ENCODE measurements at places on chromosomes 11 and 22.

- DNase-seq: no peak
Measured at GRCh38 chr22:19514831-19515565, 9.2 kb downstream of the CLDN5 start.

- DNase-seq: no peak
Measured at GRCh38 chr11:8597182-8597581, 3.2 kb upstream of the STK33 start.

- no peak for DNase-seq
Measured at GRCh38 chr11:70577948-70578347, 179.6 kb downstream of the CTTN start.

GRCh38 chr11:114050258-114050927 lies 9.1 kb upstream of the ZBTB16 start:
- DNase-seq: no peak

DNA sequence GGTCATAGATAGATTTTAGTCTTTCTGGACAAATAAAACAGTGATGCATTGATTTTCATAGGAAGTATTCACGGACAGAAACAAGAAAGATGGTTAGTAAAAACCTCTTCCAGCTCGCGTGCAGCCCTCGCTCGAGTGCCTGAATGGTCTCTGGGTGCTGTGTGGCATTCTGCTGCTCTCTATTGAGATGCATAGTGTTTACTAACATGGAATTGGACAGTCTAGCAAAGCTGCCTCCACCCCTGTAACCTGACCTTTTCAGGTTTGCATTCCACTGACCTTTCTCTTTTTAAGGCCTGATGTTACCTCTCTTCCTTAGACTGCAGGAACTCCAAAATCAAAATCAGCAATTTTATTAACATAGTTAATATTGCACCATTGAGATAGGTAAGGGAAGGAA lies 643.4 kb downstream of the JRKL start:
- DNase-seq: no peak

- DNase-seq: no peak
Measured at GRCh38 chr22:39416319-39416718, 16.7 kb downstream of the TAB1 start.

DNA sequence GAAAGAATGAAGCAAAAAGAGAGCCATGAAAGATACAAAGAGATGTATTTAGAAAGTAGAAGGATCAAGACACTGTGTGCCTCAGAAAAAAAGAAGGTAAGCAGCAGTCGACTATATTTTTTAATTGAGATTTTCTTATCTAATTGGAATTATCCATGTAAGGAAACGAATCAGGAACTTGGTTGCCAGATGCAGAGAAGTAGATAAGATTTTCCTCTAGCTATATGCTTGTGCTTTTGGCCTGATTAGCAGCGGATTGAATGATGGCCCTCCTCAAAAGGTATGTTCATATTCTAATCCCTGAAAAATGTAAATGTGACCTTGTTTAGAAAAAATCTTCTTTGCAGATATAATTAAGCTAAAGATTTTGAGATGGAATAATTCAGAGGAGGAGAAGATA lies 43.9 kb upstream of the CARD18 start:
- DNase-seq: no peak

- peak; percentile 69 for DNase-seq
Measured at GRCh38 chr11:43905813-43906241, 25.2 kb downstream of the ALKBH3 start.

- DNase-seq: no peak
Measured at GRCh38 chr11:114158886-114159285, 99.4 kb downstream of the ZBTB16 start.

DNA sequence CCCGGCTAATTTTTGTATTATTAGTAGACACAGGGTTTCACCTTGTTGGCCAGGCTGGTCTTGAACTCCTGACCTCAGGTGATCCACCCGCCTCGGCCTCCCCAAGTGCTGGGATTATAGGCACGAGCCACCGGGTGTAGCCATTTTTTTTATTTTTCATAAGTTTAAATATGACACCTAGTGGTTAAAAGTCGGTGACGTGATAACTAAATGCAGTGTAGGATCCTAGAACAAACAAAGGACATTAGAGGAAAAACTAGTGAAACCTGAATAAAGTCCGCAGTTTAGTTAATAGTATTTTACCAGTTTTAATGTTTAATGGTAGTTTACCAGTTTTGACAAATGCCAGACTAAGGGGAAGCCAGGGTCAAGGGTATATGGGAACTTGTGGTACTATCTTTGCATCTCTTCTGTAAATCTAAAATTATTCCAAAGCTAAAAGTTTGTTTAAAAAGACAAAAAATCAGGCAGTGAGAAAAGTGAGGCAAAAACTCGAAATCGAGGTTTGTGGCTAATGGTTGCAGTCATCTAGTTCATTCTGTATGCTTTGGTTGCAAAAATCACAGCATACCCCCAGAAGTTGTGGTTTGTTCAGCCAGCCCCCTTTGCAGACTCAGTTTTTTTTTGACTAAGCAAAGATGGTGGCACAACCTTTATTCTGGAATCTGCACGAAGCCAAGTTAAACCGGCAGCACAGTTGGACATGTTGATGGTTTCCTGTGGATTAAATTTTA lies 29.6 kb downstream of the TOM1 start:
- no peak for DNase-seq

Data from uterus (tissue), 4 donors.